Fibroblast of skin of scalp (primary cell): ENCODE measurements at places on chromosomes 5 and 9.

GRCh38 chr9:9004810-9005209, 1205.2 kb upstream of the DMAC1 start:
- no peak for DNase-seq

GRCh38 chr5:79050498-79050897, 19.0 kb downstream of the DMGDH start:
- no peak for DNase-seq

DNA sequence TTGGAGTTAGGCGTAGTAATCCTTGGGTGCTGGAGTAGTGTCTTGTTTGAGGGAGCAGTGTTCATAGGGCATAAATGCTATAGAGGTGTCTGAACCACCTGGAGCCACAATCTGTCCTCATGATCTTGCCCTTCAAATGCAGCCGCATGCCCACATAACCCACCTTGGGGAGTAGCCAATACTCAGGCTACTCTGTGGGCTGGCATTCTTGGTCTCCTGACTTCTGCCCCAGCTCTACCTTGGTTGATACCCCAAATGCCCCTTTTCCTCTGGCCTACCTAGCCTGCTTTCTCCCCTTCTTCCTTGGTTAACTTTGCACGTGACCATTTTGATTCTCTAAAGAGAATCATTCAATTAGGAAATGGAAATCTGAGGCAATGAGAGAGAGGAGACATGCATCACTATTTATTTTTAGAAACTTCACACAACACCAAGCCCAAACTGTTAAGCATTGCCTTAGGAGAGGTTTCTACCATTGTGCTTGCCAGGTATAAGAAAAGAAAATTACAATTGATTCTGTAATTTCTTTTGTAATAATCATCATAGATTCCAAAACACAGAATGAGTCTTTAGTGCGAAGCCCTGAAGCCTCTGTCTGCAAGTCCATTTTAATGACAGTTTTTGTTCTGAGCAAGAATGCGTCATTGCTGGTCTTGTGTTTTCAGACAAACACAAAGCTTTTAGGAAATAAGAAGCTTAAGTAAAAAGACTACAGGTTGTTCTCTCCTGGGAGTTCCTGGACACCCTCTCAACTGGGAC, 135.2 kb downstream of the C9orf152 start:
- DNase-seq, result no peak

DNA sequence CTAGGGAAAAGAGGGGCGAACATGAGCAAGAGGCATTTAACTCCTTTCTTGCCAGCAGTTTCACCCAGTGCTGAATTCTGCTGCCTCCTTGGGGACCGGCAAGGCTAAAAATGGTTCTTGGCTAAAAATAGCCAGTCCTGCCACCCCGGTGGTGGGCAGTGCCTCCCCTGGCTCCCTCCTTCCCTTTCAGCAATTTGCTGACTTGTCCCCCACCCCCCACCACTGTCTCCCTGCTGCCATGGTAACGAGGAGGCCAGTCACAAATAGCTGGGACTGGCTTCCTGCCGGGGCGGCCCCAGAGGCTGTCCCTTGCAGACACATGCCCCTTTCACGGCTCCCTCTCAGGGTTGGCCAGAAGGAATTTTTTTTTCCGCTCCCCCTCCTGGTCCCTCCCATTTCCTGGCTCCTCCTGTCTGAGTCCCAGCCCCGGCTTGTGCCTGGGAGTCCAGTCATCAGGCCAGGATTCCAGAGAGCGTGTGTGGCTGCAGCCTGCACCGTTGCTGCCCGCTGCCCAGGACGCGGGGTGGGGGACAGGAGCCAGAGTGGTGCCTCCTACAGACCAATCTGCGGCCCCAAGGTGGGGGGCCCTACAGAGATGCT, 130.3 kb downstream of the RGS3 start:
- DNase-seq, result peak; percentile 99

GRCh38 chr5:180353048-180353979, at the start of gene GFPT2:
TSS of gene GFPT2 (minus strand) at chr5:180353336. CDS start at chr5:180353217, 119 bp downstream.
- peak; percentile 89 for DNase-seq

- DNase-seq, result no peak
Observed at GRCh38 chr5:112289465-112289864, 129.6 kb downstream of the EPB41L4A start.

DNA sequence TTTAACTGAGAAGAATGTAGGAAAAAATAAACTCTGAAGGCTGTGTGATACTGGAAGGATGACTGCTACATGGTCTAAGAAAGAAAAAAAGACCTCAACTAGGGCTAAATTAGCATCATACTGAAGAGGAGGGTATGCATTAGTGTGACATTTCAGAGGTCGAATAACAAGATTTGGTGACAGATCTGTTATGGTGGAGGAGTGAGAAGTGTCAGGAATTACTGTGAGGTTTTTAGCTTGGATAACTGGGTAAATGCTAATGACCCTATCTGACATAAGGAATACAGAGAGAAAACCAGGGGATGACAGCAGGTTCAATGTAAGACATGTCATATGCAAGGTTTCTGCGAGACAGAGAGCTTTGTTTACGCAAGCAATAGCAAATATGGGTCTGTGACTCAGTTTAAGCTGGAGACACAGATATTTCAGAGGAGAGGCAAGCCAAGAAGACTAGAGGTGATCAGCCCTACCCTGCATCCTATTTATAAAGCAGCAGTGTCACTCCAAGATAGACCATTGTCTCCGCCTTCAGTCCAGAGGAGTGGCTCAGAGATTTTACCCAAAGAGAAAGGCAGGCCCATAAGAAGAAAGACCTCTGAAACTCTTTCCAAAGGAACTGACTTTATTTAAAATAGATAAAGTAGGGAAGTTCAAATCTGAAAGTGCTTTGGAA, 44.3 kb downstream of the FBN2 start:
- no peak for DNase-seq

- DNase-seq, result no peak
Observed at GRCh38 chr5:40238066-40238745, 441.5 kb upstream of the PTGER4 start.

GRCh38 chr9:84598921-84599636, 70.5 kb upstream of the NTRK2 start:
- peak; percentile 76 for DNase-seq

- DNase-seq, result no peak
Observed at GRCh38 chr9:130929571-130930038, 9.4 kb downstream of the FIBCD1 start.

DNA sequence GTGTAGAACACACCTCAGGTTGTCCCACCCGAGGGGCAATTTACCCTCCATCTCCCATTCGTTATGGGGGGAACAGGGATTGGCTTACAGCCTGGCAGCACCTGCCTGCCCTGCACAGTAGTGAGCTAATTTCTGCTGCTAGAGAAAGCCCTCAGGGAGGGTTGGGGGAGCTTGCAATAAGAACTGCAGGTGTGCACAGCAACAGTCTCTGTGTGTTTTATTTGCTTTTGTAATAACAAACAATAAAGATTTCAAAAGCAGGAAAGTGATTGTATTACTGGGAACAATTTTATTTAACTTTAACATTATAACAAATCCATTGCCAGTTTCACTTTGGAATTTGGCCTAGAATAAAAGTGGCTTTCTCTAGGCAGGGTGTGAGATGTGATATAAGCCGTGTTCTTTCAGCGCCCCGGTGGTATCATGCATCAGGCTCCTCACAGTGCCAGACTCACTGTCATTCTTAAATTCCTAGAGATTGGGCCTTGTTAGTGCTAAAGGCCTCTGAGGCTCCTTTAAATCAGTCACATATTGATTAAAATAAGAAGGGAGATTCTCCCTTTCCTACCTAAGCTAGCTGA, 81.1 kb downstream of the RMI1 start:
- no peak for DNase-seq

DNA sequence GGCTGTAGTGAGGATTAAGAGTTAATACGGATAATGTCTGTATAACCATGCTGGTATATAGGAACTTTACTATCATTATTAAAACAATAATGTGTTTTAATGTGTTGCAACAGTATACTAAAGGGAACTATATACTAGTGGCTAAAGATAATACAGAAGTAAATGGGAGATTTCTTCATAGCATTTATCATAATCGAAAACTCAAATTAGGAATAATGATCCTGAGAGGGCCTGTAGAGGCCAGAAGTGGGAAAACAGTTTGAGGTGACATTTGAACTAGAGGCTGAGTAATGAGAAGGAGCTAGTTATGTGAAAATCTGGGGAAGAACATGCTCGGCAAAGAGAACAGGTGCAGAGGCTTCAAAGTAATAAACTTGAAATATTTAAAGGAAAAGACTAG, 2.9 kb downstream of the TCERG1 start:
- DNase-seq, result no peak

- peak; percentile 7 for DNase-seq
Observed at GRCh38 chr5:145903113-145903512, 30.3 kb upstream of the GRXCR2 start.

GRCh38 chr9:68530618-68531017, 10.1 kb downstream of the TMEM252 start:
- no peak for DNase-seq

GRCh38 chr5:74903165-74903787, 37.1 kb upstream of the FAM169A start:
- no peak for DNase-seq

DNA sequence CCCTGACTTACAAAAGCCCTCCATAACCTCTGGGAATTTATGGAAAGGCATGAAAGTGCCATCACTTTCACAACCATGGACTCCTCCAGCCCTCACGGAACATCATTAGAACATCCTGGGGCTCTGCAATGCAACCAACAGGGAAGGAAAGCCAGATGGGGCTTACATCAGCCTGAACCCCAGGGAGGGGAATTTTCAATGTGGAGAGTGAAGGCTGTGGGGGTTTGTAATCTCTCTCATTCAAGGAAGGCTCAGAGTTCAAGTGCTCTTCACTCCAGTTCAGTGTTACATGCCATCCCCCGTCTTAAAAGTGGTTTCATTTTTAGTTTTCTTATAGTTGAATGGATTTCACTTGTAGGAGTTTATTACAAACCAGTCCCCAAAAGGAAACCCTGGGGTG, 5.7 kb downstream of the SPRY4 start:
- DNase-seq, result no peak

DNA sequence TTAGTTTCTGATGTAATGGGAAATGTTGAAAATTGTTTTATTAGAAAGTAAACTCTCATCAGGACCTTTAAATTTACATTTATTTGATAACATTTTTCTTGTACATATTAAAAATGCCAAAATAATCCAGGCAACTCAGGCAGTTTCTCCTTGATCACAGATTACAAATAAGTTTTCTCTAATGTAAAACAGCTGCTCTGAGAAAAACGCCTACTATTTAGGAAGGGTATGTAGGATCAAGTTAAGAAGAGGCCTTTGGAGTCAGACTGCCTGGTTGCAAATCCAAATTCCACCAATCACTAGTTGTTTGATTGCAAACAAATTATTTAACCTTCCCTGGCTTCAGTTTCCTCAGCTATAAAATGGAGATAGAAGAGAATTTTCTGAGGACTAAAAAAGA, 610.8 kb downstream of the PDE4D start:
- DNase-seq, result no peak

GRCh38 chr9:116979456-116979855, 292.4 kb downstream of the TRIM32 start:
- DNase-seq, result no peak

- peak; percentile 2 for DNase-seq
Observed at GRCh38 chr5:26894719-26895263, 143.6 kb downstream of the CDH9 start.

DNA sequence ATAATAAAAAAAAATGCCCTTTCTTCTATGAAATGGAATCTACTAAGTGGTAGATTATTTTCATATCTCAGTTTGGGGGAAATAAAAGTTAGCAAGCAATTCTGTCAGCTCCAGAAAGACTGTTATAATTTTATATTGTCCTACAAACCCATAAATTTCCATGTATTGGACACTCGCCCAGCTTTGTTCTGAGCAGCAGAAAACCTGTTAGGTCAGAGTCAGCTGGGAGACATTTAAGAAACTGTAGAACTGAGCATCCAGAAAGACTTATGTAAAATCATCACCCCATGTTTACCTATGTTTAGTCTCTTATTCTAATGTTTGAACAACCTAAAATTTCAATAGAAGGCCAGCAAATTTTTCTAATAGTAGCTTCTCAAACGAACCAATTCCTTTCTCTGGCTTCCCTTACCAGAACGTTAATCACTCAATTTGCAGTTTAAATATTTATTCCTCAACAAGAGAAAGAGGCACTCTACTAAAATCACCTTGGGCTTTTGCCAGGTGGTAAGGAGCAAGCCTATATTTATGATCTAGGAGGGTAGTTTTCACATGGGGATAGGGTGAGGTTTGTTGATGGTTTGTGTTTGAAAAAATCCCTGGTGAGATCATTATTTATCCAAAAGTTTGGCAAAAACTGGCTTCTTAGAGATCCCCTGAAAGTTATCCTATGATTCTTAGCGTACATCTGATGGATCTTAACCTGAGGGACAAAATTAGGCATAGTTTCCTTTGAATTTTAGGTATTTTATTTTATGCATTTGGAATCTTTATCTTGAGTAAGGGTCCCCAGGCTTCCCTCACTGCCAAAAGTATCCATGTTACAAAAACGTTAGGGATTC, 34.4 kb downstream of the MACROH2A1 start:
- DNase-seq, result no peak

DNA sequence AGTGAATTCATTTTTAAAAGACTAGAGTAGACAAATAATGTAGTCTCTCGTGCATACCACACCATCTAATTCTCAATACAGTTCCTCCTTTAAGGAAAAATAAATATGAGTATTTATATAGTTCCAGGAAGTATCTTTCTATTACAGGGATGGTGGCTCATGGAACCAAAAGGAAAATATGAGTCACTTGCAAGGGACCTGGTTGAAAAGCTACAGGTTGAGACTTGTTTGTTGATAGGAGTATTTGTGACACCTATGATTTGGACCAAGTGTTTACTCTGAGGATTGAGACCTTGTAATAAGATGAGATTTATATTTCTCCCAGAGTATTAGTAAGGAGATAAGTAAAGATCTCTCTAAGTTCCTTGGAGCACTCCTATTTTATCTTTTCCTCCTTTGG, 67.4 kb downstream of the CDO1 start:
- no peak for DNase-seq

- DNase-seq, result no peak
Observed at GRCh38 chr9:16276866-16277265, 593.6 kb downstream of the BNC2 start.

- no peak for DNase-seq
Observed at GRCh38 chr5:150649108-150650020, 8.9 kb downstream of the SYNPO start.

DNA sequence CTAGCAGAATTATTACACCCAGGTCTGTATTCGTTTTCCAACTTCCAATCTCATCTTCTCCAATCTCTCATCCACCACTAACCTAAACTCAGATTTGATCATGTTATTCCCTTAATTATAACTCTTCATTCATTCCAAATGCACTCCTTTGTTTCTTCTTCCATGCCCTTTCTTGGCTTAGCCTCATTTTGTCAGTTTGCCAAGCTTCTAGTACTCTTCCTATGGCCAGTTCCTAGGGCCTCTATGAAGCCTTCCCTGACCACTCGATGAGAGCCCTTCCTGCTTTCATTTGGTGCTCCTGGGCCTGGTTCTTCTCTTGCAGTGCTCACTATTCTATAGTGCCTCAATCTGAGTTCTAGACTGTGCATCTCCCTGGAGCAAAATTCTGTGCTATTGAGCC, 5.8 kb downstream of the FAM219A start:
- no peak for DNase-seq
